ENCODE measurements at places on chromosomes 11 and 22.

DNA sequence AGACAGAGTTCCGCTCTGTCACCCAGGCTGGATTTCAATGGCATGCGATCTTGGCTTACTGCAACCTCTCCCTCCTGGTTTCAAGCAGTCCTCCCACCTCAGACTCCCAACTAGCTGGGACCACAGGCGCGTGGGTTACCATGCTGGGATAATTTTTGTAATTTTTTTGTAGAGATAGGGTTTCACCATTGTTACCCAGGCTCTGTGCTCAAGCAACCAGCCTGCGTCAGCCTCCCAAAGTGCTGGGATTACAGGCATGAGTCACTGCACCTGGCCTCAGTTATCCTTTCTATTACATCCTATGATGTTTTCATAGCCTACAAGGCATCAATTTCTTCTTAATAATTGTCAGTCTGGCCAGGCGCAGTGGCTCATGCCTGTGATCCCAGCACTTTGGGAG is 36.5 kb downstream of the LRRC74B start:
- peak; percentile 21 for DNase-seq

- no peak for DNase-seq
Measured at GRCh38 chr11:41872870-41873269, 413.4 kb upstream of the LRRC4C start.

DNA sequence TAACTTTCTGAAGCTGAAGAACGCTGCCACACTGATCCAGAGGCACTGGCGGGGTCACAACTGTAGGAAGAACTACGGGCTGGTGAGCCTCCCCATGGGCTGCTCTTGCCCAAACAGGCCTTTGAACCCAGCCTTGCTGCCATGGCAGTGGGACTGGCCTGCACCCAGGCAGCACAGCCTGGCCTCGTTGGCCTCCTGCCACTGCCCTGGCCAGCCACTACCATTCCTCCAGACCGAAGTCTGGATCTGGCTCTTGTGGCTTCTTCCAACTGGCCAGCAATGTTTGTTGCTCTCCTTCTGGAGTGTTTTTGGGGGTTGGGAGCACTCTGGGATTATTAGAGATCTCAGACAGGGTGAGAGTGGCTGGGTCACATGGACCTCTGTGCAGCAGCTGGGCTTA is 51.0 kb downstream of the MYO7A start:
- no peak for DNase-seq

GRCh38 chr11:1276866-1277615 is 32.4 kb downstream of the TOLLIP start:
- no peak for DNase-seq

DNA sequence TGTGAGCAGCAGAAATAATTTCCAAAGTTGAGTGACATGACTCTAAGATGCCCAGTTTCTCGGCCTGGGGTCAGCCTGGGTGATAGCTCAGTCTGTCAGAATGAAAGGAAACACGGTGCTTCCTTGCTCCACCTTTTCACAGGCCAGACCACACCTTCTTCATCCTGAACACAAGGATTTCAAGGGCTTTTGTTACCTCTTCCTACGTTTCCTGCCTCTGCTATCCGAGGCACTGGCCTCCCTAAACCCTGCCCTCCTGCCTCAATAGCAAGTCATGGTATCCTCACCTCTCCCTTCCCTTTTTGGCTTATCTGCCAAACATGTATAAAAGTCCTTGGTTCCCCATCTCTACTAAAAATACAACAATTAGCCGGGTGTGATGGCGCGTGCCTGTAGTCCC is 1.7 kb upstream of the OR51E1 start:
- DNase-seq, result no peak

DNA sequence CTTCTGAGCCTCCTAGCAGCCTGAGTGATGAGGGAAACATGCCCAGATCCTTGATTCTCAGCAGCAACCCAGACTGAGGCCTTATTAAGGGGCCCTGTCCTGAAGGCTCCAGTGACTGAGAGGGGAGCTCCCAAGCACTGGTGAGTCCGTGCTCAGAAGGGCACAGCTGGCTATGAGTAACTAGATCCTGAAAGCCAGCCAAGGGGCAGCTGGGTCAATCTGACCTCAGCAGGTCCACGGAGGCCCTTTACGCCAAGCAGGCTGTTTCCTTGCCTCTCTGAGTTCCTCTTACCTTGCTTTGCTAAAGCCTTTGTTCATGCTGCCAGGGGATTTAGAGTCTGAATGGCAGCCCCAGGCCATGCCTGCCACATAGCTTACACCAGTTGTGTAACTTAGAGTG is 19.3 kb upstream of the MIEF1 start:
- DNase-seq, result no peak

GRCh38 chr11:45993531-45994001 is 71.1 kb downstream of the LARGE2 start:
- DNase-seq, result no peak

DNA sequence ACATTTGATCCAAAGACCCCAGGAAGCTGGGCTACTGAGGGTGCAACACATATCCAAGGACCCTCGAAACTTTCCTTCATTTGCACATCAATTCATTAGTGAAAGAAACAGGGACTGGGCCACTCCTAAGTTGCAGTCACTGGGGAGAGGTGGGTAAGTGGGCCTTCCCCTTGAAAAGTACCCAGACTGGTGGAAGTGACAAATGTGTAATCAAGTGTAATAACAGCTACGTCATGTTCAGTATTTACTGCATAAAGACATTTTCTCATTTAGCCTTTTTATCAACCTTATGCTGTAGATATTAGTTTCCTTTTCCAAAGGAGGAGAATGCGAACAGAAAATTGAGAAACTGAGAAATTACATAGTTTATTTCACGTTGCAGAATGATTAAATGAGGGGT is 101.9 kb upstream of the OLFML1 start:
- DNase-seq, result no peak

DNA sequence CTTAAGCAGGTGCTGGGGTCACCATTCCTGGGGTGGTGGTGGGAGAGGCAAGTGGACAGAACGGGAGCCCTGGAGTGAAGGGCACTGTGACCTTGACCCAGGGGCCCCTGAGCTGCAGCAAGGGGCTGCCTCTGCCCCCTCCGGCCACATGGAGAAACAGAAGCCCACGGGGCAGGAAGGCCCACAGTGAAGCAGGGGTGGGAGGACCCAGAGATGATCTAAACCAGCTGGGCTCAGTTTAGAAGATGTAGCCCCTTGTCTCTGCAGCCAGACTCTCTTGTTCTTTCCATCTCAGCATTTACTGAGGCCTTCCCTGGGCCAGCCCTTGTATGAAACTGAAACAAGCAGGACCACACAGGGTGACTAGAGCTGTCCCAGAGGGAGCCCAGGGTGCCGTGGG is 30.5 kb downstream of the WNT11 start:
- DNase-seq, result no peak

All from NCI-H146 (cell line).